Activated CD8-positive, alpha-beta T cell treated with anti-CD3 and anti-CD28 coated beads for 36 hours (primary cell): ENCODE measurements at places on chromosomes 5 and 9. TPM values are rescaled to one million over a fixed set of nuclear protein-coding genes. Genes with fewer than 3 reads are reported as not detected.

GRCh38 chr9:95085036-95085770 lies 232.3 kb downstream of the FANCC start:
- peaks cover 2% of the 10 kb centered on the region for H3K36me3 ChIP-seq
- no peak overlapping the region for H3K4me3 ChIP-seq
- no peaks in the 10 kb centered on the region for H3K27me3 ChIP-seq
- no peak overlapping the region for H3K27ac ChIP-seq

DNA sequence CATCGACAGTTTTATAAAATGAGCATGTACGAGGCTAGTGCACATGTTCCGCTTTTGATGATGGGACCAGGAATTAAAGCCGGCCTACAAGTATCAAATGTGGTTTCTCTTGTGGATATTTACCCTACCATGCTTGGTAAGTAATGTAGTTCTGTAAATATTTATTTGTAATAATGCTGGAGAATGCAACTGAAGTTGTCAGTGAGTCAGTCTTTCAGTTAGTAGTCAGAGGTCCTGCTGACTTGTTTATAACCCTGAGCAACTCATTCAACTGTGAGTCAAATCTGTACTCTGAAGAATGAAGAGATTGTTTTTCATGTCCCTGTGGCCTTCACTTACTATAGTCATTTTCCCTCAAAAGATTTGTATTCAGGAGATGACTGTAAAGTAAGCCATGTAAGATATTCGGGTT lies 28.4 kb upstream of the GPR150 start:
- H3K36me3 ChIP-seq: peaks cover 3% of the 10 kb centered on the region
- DNase-seq: no peak
- peaks cover 21% of the 10 kb centered on the region for H3K4me1 ChIP-seq
- no peak overlapping the region for H3K27ac ChIP-seq

DNA sequence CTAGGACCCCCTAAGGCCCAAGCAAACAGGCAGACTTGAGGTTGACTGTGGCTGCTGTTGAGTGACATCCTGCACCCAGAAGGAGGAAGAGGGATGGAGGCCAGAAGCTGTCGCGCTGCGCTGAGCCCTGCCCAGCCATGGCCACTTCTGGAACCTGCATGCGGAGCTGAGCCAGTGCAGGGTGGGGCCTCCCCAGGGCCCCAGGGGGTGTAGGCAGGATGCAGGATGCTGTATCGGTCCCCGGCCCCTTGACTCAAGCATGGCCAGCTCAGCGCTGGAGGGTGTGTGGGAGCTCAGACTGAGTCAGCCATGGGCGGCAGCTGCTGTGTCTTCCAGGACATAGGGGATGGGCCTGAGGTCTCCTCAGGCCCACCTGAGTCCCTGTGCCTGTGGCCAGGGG lies 26.9 kb downstream of the GLT6D1 start:
- no peaks in the 10 kb centered on the region for H3K4me1 ChIP-seq
- H3K36me3 ChIP-seq: no peaks in the 10 kb centered on the region
- DNase-seq: no peak

DNA sequence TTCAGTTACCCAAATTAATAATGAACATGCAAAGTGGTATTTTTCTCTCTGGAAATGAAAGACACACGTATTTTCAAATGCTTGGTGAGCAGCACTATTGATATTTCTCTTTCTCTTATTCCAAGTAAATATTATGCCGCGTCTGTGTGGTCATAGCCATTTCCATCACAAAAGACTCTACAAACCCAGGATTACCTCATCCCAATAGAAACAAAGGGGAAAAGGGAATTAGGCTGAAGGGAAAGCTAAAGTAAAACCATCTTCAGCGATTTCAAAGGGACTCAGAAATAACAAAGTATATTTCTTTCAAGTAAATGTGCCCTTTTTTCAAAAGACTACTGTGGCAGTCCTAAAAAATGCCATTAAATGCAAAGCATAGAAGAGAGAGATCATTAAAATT lies 62.0 kb upstream of the FST start:
- no peak for DNase-seq
- no peak overlapping the region for H3K27ac ChIP-seq
- no peaks in the 10 kb centered on the region for H3K36me3 ChIP-seq
- H3K4me3 ChIP-seq: no peak overlapping the region
- peaks cover 4% of the 10 kb centered on the region for H3K4me1 ChIP-seq

DNA sequence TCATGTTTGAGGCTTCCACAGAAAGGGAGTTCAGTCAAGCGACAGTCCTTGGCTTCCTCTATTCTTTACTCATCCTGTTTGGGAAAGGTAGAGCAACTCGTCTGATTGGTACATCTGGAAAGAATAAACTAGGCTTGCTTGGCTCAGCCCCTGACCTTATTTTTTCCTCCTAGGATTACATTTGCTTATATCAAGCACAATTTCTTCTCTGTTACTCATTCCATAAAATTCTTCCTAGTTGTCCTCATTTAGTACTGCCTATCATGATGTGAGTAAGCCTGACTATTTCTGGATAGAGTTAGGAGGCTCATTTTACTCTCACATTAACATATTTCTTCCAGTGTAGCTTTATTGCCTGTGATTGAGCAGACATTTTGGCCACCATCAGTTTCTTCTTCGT lies 10.9 kb upstream of the CARNMT1 start:
- H3K4me3 ChIP-seq: no peak overlapping the region
- H3K4me1 ChIP-seq: peaks cover 7% of the 10 kb centered on the region
- DNase-seq: no peak
- no peak overlapping the region for H3K27ac ChIP-seq
- no peaks in the 10 kb centered on the region for H3K27me3 ChIP-seq

- DNase-seq: no peak
- no peak overlapping the region for H3K27ac ChIP-seq
- H3K4me1 ChIP-seq: no peaks in the 10 kb centered on the region
- H3K4me3 ChIP-seq: no peak overlapping the region
Measured at GRCh38 chr5:74272831-74273451, 367.6 kb downstream of the ENC1 start.

- no peak for DNase-seq
- H3K36me3 ChIP-seq: no peaks in the 10 kb centered on the region
- H3K4me3 ChIP-seq: no peak overlapping the region
Measured at GRCh38 chr5:159877894-159878448, 38.3 kb upstream of the ADRA1B start.

- H3K4me1 ChIP-seq: peaks cover 6% of the 10 kb centered on the region
- H3K4me3 ChIP-seq: no peak overlapping the region
- H3K36me3 ChIP-seq: no peaks in the 10 kb centered on the region
Measured at GRCh38 chr9:129379181-129379836, 201.2 kb upstream of the IER5L start.

DNA sequence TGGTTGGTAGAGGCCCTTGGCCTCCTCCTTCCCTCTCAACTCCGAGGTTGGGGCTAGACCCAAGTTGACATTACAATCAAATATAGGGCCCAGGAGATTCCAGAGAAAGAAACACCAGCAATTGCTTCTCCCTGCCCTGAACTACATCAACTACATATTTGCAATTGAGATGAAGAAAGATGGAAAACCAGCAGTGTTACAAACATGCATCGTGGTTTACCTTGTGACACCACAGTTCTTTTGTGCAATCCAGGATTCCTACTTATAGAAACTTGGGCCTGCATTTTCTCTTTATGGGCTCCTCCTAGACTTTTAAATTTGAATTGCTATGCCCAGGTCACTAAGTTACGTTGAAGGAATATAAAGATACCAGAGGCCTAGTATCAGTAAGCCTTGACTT lies 126.7 kb downstream of the DCP2 start:
- H3K27ac ChIP-seq: no peak overlapping the region
- no peak overlapping the region for H3K4me3 ChIP-seq
- H3K36me3 ChIP-seq: peaks cover 5% of the 10 kb centered on the region
- H3K27me3 ChIP-seq: no peaks in the 10 kb centered on the region
- H3K4me1 ChIP-seq: no peaks in the 10 kb centered on the region

DNA sequence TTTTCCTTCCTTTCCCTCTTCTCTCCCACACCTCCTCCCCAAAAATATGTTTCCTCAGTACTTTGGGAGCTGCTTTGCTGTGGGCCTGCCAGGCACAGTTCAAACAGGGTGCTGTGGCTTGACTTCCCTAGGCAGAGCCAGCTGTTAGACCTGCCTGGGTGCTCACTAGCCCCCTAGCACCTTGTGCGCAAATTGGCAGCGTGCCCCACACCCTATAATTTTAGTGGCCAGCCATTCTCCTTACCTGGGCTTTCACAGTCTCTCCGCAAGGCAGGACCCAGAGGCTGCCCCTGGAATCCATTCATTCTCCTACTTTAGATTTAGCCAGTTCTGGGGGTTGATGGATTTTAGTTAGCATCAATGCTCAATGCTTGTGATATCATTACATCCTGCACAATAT lies 72.3 kb downstream of the ANGPTL2 start:
- peaks cover 3% of the 10 kb centered on the region for H3K36me3 ChIP-seq
- H3K4me3 ChIP-seq: no peak overlapping the region
- no peak overlapping the region for H3K27ac ChIP-seq
- DNase-seq: no peak

DNA sequence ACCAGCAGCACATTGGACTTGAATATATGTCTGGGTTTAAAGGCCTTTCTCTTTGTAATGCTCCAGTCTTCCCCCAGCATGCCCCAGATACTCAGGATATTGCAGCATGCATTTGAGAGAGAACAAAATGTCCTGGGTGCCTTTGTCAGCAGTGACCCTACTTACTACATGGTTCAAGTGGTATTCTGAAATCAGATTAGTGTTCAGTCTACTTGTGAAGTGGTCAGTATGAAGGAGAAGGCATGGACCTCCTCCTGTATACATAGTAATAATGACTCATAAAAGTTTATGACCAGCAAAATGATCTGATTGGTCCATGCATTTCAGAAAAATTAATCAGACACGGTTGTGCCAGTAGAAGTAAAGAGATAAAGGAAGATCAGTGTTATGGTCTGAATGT lies 25.4 kb downstream of the GPR21 start:
- H3K4me3 ChIP-seq: no peak overlapping the region
- peaks cover under 1% of the 10 kb centered on the region for H3K36me3 ChIP-seq
- no peaks in the 10 kb centered on the region for H3K27me3 ChIP-seq
- peaks cover 5% of the 10 kb centered on the region for H3K4me1 ChIP-seq

- DNase-seq: no peak
- H3K4me3 ChIP-seq: no peak overlapping the region
- peaks cover 11% of the 10 kb centered on the region for H3K4me1 ChIP-seq
- no peaks in the 10 kb centered on the region for H3K36me3 ChIP-seq
- no peak overlapping the region for H3K27ac ChIP-seq
Measured at GRCh38 chr5:68319706-68320412, 104.3 kb downstream of the PIK3R1 start.

GRCh38 chr5:98401656-98402055 lies 371.8 kb upstream of the RGMB start:
- DNase-seq: no peak
- no peaks in the 10 kb centered on the region for H3K36me3 ChIP-seq
- no peak overlapping the region for H3K4me3 ChIP-seq
- H3K27me3 ChIP-seq: no peaks in the 10 kb centered on the region

- peaks cover 4% of the 10 kb centered on the region for H3K27me3 ChIP-seq
- no peak overlapping the region for H3K4me3 ChIP-seq
- no peak overlapping the region for H3K27ac ChIP-seq
- no peak for DNase-seq
- H3K36me3 ChIP-seq: no peaks in the 10 kb centered on the region
- no peaks in the 10 kb centered on the region for H3K4me1 ChIP-seq
Measured at GRCh38 chr5:86981898-86982297, 285.8 kb upstream of the RASA1 start.

DNA sequence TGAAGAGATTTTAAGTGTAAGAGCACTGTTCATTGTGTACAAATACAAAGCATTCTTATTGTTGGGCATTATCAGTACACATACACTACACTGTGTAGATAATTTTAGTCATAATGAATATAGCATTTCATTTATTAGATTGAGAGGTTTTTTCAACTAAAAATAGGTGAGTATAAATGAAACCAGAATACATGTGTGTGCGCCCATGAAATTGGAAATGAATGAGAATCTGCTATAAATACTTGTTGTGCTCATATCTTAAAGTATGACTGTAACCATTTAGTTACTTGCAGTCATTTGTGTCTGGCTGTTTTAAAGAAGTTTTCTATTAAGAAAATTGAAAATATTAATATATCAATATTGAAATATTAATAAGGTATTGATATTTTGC lies 189.0 kb upstream of the MEF2C start:
- H3K27ac ChIP-seq: no peak overlapping the region
- peaks cover 13% of the 10 kb centered on the region for H3K27me3 ChIP-seq
- H3K4me3 ChIP-seq: no peak overlapping the region
- no peak for DNase-seq

GRCh38 chr5:80921026-80921425 lies 39.1 kb upstream of the RASGRF2 start:
- no peaks in the 10 kb centered on the region for H3K27me3 ChIP-seq
- H3K27ac ChIP-seq: no peak overlapping the region
- no peaks in the 10 kb centered on the region for H3K36me3 ChIP-seq
- peaks cover 7% of the 10 kb centered on the region for H3K4me1 ChIP-seq
- DNase-seq: no peak

GRCh38 chr5:156473269-156473908 lies 146.4 kb downstream of the SGCD start:
- no peak overlapping the region for H3K27ac ChIP-seq
- peaks cover 3% of the 10 kb centered on the region for H3K4me1 ChIP-seq
- no peak overlapping the region for H3K4me3 ChIP-seq
- no peaks in the 10 kb centered on the region for H3K36me3 ChIP-seq

- H3K36me3 ChIP-seq: no peaks in the 10 kb centered on the region
- no peak overlapping the region for H3K27ac ChIP-seq
- H3K4me1 ChIP-seq: no peaks in the 10 kb centered on the region
- peaks cover 5% of the 10 kb centered on the region for H3K27me3 ChIP-seq
- H3K4me3 ChIP-seq: no peak overlapping the region
Measured at GRCh38 chr5:133509742-133510079, 102.6 kb downstream of the FSTL4 start.

GRCh38 chr9:87433853-87434252 lies 63.8 kb upstream of the DAPK1 start:
- H3K4me3 ChIP-seq: no peak overlapping the region
- H3K27me3 ChIP-seq: peaks cover 5% of the 10 kb centered on the region
- no peaks in the 10 kb centered on the region for H3K36me3 ChIP-seq
- no peak for DNase-seq

DNA sequence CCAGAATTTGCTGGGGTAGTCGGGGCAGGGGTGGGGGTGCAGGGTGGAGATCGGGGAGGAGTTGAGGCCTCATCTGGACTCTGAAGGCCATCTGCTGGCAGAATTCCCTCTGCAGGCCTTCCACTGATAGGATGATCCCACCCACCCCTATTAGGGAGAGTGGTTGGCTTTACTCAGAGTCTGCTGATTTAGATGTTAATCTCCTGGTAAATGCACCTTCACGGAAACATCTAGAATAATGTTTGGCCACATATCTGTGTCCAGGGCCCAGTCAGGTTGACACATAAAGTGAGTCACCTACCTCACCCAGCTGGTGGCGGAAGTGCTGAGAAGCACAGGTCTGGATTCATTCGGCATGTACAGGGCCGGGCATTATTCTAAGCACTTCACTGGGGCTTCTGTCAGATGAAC lies 50.0 kb downstream of the DAPK1 start:
- H3K27me3 ChIP-seq: peaks cover 3% of the 10 kb centered on the region
- H3K4me3 ChIP-seq: no peak overlapping the region
- no peaks in the 10 kb centered on the region for H3K36me3 ChIP-seq
- H3K27ac ChIP-seq: no peak overlapping the region
- DNase-seq: no peak

OSMR gene
- total RNA-seq: not detected

DMRT2 gene
- not detected for total RNA-seq

TBC1D2 gene
- total RNA-seq: 1.5 TPM

CNTFR gene
- not detected for total RNA-seq

IFNK gene
- not detected for total RNA-seq

TERT gene
- 12.7 TPM for total RNA-seq

RGP1 gene
- 14.8 TPM for total RNA-seq

PCDH12 gene
- 0.61 TPM for total RNA-seq

MARCOL gene
- total RNA-seq: not detected

TLX3 gene
- not detected for total RNA-seq

PHYHD1 gene
- total RNA-seq: 1.5 TPM

PCDHA6 gene
- not detected for total RNA-seq

COL5A1 gene
- total RNA-seq: 0.29 TPM
